ENCODE measurements at places on chromosomes 4 and X. TPM values are rescaled to one million over a fixed set of nuclear protein-coding genes. Genes with fewer than 3 reads are reported as not detected.

GRCh38 chr4:153210727-153211126 is 6.5 kb downstream of the TRIM2 start:
- no peak for DNase-seq

RPA4 gene
- total RNA-seq: 4.5 TPM

RAB33A gene
- total RNA-seq: 2.5 TPM

DNA sequence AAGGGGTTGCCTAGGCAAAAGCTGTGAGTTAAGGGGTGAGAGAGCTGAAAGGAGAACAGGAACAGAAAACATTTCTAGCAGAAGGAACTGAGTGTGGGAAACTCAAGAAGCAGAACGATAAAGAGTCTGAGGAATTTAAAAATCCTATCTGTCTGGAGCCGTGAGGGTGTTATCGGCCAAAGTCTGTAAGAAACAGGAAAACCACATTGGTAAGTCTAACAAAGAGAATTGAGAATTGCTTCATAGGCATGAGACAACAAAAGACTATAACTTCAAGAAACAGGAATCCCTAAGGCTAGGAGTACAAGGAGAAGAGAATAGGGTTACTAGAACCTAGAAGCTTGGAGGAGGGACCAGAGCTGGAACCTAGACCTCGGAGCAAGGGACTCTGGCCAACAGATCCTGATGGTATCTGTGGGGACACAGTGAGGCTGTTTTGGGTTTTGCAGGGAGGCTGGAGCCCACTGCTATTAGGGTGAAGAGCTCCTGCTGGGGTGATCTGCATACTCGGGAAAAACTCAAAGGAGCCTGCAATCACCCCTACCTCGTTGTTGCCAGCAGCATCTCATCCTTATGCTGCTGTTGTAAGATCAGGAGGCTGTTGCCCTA is 175.6 kb downstream of the FBXO8 start:
- DNase-seq: no peak

GRCh38 chr4:151541389-151542071 is 132.6 kb downstream of the FHIP1A start:
- no peak for DNase-seq

GRCh38 chr4:118756958-118757357 is 71.8 kb downstream of the METTL14 start:
- DNase-seq: no peak
